Activated CD4-positive, alpha-beta T cell treated with anti-CD3 and anti-CD28 coated beads for 36 hours (primary cell): ENCODE measurements at places on chromosomes 12 and 14. TPM values are rescaled to one million over a fixed set of nuclear protein-coding genes. Genes with fewer than 3 reads are reported as not detected.

APOLD1 gene
- 7.0 TPM for total RNA-seq

CCDC38 gene
- total RNA-seq = not detected

- no peak for DNase-seq
Observed at GRCh38 chr12:117441751-117442150, 80.3 kb upstream of the NOS1 start.

DNA sequence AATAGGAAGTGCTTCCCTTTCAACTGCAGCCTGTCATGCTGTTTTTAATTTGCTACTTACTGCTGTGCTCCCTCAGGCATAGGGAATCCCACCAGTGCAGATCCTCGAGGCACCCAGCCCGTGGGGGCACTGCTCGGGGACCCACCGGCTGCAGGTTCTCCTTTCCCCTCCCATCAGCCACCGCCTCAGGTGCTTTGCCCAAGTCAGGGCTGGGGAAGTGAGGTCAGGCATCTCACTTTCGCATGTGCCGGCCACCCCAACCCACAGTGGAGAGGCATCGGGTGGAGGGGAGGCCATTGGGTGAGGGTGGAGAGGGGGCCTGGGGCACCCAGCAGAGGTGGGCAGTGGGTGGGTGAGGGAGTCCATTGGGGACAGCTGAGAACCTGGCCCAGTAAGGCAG lies 41.9 kb upstream of the MAX start:
- no peak for DNase-seq
